ENCODE measurements at places on chromosomes 12 and 14.

GRCh38 chr12:6753772-6754356, 923 bp upstream of the MLF2 start:
- DNase-seq = no peak

DNA sequence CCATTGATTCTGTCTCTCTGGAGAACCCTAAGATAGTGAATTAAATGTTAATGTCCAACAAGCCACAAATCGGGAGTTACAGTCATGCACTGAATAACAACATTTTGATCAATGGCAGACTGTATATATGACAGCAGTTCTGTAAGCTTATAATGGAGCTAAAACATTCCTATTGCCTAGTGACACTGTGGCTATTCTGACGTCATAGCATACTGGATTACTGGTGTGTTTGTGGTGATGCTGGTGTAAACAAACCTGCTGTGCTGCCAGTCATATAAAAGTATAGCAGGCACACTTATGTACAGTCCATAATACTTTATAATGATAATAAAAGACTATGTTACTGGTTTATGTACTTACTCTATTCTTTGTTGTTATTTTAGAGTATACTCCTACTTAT, 56.7 kb upstream of the BICD1 start:
- peak; percentile 25 for DNase-seq

- DNase-seq = no peak
Measured at GRCh38 chr14:38485026-38485425, 229.1 kb upstream of the CLEC14A start.

DNA sequence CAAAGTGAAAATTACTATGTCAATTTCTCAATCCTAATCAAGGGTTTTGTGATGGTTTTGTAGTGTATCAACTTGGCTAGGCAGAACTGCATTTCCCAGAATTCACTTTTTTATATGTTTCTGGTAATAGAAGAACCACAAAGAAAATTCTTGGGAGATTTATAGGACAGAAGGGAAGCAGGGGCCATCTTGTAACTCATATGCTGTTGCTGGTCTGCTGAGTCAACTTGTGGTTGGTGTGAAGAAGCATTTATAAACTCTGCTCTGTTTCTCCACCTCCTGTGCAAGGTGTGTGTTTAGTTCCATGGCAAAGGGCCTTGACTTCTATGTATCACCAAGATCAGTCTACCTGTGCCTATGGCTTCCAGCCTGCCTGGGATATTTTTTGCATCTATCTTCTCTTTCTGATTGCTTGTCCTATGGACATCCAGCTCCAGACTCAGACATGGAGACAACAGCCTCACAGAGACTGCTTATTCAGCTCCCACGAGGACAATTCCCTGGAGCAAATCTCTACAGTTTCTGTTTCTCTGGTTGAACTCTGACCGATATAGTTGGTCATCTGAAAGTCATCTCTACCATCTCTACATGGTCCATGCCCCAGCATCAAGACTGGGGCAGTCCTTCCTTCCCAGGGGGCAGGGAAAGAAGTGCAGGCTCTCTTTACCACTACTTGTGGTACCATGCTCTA, 364.3 kb upstream of the DDHD1 start:
- DNase-seq = no peak

DNA sequence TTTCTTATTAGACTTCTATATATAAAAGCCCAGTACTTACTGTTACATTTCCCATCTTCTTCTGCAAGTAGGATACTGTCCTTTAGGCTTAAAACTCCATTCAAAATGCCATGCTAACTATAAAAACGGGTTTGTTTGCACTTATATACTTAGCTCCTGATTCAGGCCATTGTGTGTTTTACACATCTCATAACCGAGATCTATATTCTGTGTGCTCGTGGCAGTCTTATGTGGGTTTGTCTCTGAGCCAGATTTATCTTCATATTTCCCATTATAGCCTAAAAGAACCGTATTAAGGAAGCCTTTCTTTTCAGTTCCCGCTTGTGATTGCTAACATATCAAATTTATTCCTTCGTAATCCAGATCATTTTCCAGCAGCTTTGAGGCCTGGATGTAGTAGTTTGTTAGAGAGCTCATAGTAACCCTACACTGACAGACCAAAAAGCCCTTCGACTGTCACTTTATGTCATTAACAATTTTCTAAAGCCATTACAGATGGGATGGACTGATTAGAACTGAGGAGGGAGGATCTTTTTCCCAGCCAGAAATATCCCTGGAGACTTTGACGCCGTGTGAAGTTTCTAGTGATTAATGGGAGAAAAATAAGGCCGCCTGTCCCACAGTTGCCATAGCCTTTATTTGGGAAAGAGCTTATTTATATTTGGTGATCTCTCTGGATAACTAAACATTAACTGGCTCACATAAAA, 508.5 kb downstream of the FOXG1 start:
- no peak for DNase-seq

DNA sequence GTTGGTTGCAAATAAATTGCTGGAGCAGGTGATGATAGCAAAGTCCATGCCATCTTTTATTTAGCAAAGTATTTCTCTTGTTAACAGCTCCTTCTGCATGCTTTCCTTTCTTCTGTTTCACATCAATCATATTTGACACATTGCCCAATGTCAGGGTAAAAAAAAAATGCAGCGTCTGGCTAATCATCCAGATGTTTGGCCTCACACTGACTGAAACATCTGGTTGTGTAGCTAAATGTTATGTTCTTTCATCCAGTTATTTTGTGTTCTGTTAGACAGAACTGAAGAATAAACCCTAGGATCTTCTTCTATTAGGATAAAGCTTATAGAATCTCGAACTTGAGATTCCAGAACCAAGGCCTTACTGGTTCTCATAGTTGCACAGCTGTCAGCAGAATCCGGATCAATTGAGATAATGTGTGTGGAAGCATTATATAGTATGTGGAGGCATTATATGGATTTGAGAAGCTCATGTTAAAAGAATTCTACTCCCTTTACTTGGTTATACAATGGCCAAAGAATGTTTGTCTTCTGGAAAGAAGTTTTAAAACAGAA, 859.2 kb downstream of the DIO2 start:
- no peak for DNase-seq
